ENCODE measurements at places on chromosomes 2 and 18. TPM values are rescaled to one million over a fixed set of nuclear protein-coding genes. Genes with fewer than 3 reads are reported as not detected.

BOLA3 gene
- 202 TPM for total RNA-seq

POTEF gene
- total RNA-seq: 1.9 TPM

GRCh38 chr2:222434204-222434603, 9.9 kb downstream of the SGPP2 start:
- no peak for DNase-seq

GRCh38 chr2:137708311-137708710, 256.0 kb upstream of the HNMT start:
- no peak for DNase-seq

- DNase-seq: no peak
Measured at GRCh38 chr2:2320486-2321199, 10.4 kb downstream of the MYT1L start.

- DNase-seq: no peak
Measured at GRCh38 chr2:179133016-179133415, 83.1 kb upstream of the CCDC141 start.

GRCh38 chr18:13982126-13982525, 66.8 kb upstream of the MC2R start:
- DNase-seq: no peak

DNA sequence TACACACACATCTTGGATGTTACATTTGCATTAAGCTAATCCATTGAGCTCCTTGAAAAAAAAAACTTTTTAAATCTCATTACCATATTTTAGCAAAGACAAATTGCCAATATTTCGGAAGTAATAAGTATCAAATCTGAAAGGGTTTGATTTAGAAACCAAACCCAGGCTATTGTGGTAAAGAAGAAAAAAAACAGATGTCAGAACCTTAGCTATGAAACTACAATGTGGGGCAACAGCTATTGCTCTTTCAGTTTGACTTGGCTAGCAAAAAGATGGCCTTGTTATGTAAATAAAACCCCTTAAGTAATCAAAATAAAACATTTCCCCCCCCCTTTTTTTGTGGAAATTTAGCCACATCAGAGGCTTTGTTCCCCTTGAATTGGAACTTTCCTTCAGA, 41.2 kb upstream of the REG3A start:
- no peak for DNase-seq

GRCh38 chr2:2867397-2867979, 510.1 kb downstream of the EIPR1 start:
- no peak for DNase-seq

- DNase-seq: no peak
Measured at GRCh38 chr2:227595797-227596196, 2.9 kb upstream of the SCYGR2 start.

DNA sequence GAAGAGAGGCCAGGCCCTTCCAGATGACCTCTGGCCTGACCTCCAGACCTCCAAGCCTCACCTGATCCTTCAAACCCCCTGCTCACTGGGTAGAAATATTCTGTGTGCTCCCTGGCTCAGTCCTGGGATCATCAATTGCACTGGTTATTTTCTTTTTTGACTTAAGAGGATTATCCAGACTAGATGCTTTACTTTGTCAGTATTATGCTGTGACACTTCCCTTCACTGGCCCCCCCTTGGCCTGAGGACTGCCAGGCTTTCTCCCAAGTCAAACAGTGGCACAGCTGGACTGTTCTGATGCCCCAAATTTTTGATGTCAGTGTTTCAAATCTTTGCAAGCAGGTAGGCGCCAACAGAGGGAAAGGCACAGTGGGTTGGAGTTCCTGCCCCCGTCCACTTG, 156.3 kb upstream of the SKOR2 start:
- no peak for DNase-seq

DNA sequence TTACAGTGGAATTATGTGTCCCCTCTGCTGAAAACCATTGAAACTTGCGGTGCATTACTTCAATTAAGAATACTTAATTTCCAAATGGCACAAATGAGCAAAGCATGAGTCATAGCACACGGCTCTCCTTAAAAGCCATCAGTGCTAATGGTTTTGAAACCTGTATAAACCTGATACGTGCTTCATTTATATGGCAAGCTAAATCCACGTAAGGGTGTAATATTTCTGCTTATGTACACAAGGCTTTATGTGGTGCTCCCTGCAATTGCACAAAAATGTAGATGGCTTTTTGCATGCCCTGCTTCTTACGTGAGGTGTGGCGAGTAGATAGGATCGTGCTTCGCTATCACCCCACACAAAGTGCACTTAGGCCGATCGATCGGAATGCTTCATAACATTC, 840.9 kb downstream of the GALR1 start:
- peak; percentile 78 for DNase-seq

DNA sequence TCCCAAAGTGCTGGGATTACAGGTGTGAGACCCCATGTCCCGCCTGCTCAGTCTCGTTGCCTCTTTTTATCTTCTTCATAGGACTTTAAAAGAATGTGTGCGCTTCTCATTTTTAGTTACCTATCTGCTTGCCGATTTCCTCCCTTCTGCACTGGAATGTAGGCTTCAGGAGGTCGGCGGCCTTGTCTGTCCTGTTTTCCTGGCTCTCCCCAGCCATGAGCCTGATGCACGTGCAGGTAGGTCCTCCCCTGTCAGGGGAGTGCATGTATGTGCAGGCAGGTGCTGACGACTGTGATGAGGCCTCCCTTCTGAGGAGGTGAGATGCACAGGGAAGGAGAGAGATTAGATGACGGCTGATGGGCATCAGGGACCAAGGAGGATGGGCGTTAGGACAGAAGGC, 13.6 kb upstream of the ATP6V1C2 start:
- no peak for DNase-seq

Data from H4 (cell line).